ENCODE measurements at places on chromosomes 7 and 10. TPM values are rescaled to one million over a fixed set of nuclear protein-coding genes. Genes with fewer than 3 reads are reported as not detected.

Gene DYDC1
- total RNA-seq: not detected

Gene MCU
- total RNA-seq: 45.7 TPM

Gene ELFN1
- total RNA-seq: 0.07 TPM

Gene SPDYE9
- total RNA-seq: not detected

Gene FZD1
- 9.2 TPM for total RNA-seq

Gene AKR1C1
- total RNA-seq: 49.7 TPM

Gene TRIM50
- total RNA-seq: not detected

Gene DRGX
- total RNA-seq: not detected

Gene SYT15B
- under 0.01 TPM for total RNA-seq

Gene COL1A2
- total RNA-seq: 17.6 TPM

Gene LRRTM3
- not detected for total RNA-seq

Gene KCNH2
- not detected for total RNA-seq

Gene OPN4
- total RNA-seq: not detected

Gene ZNF853
- total RNA-seq: 0.99 TPM

Gene CHRM2
- total RNA-seq: 0.14 TPM

Gene RBM20
- total RNA-seq: 0.28 TPM

Gene PRLHR
- total RNA-seq: not detected

Gene VPS50
- total RNA-seq: 11.8 TPM

Gene BRAT1
- 44.8 TPM for total RNA-seq

Gene C10orf53
- total RNA-seq: not detected

Gene CYP26A1
- not detected for total RNA-seq

Gene HTR5A
- not detected for total RNA-seq

Gene CYP2C9
- not detected for total RNA-seq

Gene GPC2
- 2.5 TPM for total RNA-seq

Gene AGR2
- total RNA-seq: 69.2 TPM

Gene CHAT
- total RNA-seq: not detected

Gene PKD2L1
- not detected for total RNA-seq

Gene SH2D4B
- not detected for total RNA-seq

Gene SLC13A1
- not detected for total RNA-seq

Gene IKZF1
- total RNA-seq: not detected

Gene RHOBTB1
- total RNA-seq: 4.8 TPM

Gene TMEM270
- not detected for total RNA-seq

Gene GDI2
- total RNA-seq: 275 TPM

Gene RABGEF1
- 19.9 TPM for total RNA-seq

Gene VPS37D
- total RNA-seq: 2.3 TPM

Gene MRPL43
- 100 TPM for total RNA-seq

Gene ACSL5
- not detected for total RNA-seq

Gene TAC1
- total RNA-seq: not detected

Gene IDI2
- total RNA-seq: not detected

Gene LBX1
- not detected for total RNA-seq

Gene ITPRIP
- total RNA-seq: 19.8 TPM

Gene TACR2
- total RNA-seq: 0.28 TPM
